ENCODE measurements at places on chromosomes 12 and 14.

DNA sequence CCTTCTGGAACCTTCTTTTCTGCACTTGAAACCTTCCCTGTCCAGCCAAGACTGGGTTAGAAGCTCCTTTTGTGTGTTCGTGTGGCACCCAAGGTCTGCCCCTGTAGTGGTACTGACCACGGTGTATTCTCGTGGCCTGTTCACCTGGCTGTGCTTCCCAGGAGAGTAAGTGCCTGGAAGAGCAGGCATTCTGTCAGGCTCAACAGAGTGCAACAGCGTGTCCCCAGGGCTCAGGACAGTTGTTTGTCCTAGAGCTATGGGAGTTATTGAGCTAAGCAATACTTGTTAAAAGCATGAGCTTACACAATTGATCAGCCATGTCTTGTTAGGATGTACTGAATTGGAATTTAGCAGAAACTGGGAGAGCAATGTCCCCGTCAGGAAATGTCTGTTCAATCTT, 12.9 kb upstream of the SLC38A2 start:
- no peak overlapping the region for H3K27ac ChIP-seq
- no peaks in the 10 kb centered on the region for H3K36me3 ChIP-seq
- no peaks in the 10 kb centered on the region for H3K27me3 ChIP-seq

DNA sequence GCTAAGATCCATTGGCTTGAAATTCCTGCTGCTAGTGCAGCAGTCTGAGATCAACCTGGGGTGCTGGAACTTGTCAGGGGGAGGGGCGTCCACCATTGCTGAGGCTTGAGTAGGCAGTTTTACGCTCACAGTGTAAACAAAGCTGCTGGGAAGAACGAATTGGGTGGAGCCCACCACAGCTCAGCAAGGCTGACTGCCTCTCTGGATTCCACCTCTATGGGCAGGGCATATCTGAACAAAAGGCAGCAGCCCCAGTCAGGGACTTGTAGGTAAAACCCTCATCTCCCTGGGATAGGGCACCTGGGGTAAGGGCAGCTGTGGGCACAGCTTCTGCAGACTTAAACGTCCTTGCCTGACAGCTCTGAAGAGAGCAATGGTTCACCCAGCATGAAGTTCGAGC, 191.7 kb downstream of the ALG10B start:
- no peak overlapping the region for H3K4me3 ChIP-seq
- H3K27me3 ChIP-seq, result no peaks in the 10 kb centered on the region
- H3K36me3 ChIP-seq, result no peaks in the 10 kb centered on the region
- no peak for DNase-seq
- H3K4me1 ChIP-seq, result no peaks in the 10 kb centered on the region

- no peaks in the 10 kb centered on the region for H3K27me3 ChIP-seq
- no peak overlapping the region for H3K27ac ChIP-seq
- no peaks in the 10 kb centered on the region for H3K36me3 ChIP-seq
- H3K4me3 ChIP-seq, result no peak overlapping the region
- peaks cover 11% of the 10 kb centered on the region for H3K4me1 ChIP-seq
Observed at GRCh38 chr14:61475316-61475715, 153.9 kb downstream of the PRKCH start.

GRCh38 chr12:101671157-101671791, 26.2 kb upstream of the CHPT1 start:
- DNase-seq, result no peak
- H3K27me3 ChIP-seq, result no peaks in the 10 kb centered on the region
- H3K36me3 ChIP-seq, result no peaks in the 10 kb centered on the region
- no peak overlapping the region for H3K4me3 ChIP-seq
- no peaks in the 10 kb centered on the region for H3K4me1 ChIP-seq

DNA sequence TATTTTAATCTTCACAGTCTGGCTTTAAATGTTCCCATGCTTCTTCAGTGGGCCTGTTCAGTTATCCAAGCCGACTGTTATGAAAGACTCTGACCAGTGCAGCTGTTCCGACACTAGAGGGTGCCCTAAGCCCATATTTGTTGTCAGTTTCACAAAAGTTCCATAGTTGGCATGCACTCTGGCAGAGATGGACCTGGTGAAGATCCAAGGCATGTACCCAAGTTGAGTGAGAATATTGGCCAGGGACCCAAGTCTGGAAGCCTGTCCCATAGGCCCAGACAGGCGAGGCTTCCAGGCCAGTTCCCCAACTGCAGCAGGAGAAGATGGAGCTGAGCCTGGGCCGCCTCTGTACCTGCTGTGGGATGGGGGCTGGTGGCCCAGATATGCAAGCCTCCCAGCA, 27.4 kb upstream of the GUCY2C start:
- no peaks in the 10 kb centered on the region for H3K4me1 ChIP-seq
- peak; percentile 71 for DNase-seq
- H3K27me3 ChIP-seq, result no peaks in the 10 kb centered on the region
- no peak overlapping the region for H3K4me3 ChIP-seq
- H3K27ac ChIP-seq, result no peak overlapping the region
- no peaks in the 10 kb centered on the region for H3K36me3 ChIP-seq

DNA sequence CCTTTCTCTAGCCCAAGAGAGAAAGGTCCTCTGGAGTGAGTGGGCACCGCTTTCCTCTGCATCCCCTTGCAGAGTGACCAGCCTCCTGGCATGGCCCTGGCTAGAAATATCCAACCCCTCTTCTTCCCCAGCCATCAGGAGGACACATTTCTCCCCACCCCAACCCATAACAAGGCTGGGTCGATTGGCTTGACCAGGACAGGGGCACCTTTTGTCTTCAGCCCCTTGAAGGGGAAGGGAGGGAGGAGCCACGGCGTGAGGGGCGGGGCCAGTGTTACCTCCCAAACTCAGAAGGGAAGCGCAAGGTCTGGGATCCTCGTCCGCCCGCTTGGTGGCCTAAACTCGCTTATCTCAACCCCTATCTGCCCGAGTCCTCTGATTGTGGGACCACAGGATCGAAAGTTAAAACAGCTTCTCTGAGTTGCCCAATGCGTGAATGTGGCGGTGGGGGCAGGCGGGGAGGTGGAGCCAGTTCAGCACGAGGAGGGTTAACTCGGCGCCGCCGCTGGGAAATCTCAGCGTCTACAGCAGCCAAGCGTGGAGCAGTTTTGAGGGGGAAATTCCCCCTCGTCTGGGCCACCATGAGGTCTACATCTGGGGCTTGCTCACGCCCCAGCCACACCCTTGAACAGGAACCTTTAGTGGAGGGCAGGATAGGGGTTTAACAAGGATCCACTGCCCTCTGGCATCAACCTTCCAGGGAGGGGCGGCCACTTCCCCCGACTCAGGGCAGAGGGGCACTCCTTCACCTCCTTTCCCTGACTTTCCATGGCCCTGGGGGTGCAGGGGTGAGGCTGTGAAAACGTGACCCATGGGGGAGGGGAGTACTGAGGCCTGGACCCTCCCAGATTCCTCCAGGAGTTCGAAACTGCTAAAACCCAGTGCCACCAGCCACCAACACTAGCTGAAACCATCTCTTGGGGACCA, 795 bp downstream of the STAT6 start:
- peaks cover 13% of the 10 kb centered on the region for H3K4me1 ChIP-seq
- no peak for DNase-seq
- H3K27me3 ChIP-seq, result peaks cover 15% of the 10 kb centered on the region

DNA sequence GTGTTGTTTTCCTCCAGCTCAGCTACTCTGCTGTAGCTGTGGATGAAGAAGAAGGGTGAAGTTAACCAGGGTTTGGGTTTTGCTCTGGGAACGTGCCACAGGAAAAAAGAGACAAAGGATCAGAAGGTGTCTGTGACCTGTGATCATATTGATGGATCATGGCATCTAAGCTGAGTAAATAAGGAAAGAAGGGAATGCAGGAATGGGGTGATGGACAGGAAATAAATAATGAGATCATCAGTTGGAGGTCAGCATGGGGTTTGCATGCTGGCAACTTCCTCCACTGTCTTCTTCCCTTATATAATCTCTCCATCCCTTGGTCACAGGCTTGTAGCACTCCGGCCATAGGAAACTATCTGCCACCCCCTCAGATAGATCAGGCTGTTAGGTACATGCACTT, 430.3 kb upstream of the PDE3A start:
- no peak overlapping the region for H3K4me3 ChIP-seq
- H3K27me3 ChIP-seq, result no peaks in the 10 kb centered on the region
- no peaks in the 10 kb centered on the region for H3K36me3 ChIP-seq
- DNase-seq, result no peak
- H3K27ac ChIP-seq, result no peak overlapping the region

DNA sequence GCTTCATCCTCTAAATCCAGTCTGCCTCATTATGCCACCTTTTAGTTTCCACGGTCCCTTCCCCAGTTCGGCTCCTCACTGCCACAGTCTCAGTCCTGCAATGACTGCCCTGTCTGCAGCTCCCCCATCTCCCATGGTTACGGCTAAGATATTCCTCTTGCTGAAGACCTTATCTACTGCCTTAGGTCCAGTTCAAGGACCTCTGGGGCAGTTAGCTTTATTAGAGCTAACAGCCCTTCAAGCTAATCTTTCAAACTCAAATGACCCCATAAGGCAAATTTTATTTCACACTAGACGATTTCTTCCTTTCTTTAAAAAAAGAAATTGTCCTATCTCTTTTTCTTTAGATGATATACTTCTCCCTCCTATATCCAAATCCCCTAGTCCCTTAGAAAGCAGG, 214.7 kb downstream of the MON2 start:
- no peak overlapping the region for H3K27ac ChIP-seq
- no peaks in the 10 kb centered on the region for H3K27me3 ChIP-seq
- H3K4me1 ChIP-seq, result no peaks in the 10 kb centered on the region

DNA sequence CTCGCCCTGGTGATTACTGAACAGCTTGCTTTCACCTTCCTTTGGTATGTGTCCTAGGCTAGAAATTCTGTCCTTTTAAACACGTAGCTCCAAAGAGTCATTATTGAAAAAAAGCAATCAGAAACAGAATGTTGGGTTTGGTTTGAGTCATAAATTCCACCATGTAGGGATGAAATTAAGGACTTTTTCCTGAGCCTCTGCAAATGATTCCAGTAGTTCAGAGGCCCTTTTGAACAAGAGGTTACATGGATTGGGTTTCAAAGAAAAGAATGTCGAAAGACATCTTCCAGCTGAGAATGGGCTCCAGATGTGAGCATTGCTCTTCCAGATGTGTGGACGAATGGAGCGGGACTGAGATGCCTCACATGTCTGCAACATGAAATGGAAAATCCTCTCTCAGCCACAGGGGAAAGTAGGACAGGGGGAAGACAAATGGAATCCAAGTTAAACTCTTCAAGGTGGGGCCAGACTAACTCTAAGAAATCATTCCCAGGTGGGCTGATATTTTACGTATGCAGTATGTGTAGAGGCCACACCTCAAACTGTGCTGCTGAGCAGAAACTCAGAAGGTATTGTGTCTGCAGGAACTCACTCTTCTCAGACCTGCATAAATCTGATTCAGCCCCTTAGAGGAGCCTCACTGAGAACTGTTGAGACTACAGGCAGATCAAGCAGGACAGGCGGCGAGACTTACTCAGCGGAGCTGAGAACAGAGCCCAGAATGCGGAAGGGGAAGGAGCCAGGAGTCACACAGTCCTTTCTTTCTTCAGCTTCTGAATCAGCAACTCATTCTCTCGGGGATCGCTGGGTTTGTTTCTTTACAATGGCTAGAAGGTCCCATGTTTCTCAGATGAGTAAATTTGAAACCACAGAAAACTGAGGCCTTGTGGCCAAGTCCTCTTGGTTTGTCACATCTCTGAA, 23.3 kb upstream of the EMP1 start:
- no peak overlapping the region for H3K27ac ChIP-seq
- H3K4me3 ChIP-seq, result no peak overlapping the region
- no peak for DNase-seq

DNA sequence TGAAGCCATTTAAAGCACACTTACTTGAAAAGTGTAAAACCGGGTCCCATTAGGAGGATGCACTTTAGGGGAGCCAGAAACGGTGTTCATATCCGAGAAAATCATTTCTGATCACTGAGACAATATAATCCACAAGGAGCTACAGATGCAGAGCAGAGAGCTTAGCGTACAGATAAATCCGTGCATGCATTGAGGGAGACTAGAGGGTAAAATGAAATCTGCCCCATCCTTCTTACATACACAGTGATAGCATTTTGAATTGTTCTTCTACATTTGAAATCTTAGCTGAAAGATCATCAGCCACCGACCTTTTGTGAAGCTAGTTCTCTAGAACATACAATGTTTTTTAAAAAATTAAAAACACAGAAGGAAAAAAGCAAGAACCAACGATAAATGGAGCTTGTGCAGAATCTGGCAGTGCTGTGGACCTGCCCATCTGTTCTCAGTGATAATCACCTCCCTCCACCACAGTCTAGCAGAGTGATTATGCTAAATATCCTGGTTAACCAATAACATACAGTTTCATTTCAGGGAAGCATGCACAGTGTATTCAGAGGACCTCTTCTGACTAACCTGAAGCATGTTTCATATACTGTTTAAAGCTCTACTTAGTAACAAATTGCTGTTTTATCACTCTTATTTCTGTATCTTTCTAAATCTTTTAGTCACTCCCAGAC, 161.1 kb downstream of the PPFIA2 start:
- no peak for DNase-seq
- no peaks in the 10 kb centered on the region for H3K27me3 ChIP-seq
- no peaks in the 10 kb centered on the region for H3K4me1 ChIP-seq
- no peak overlapping the region for H3K27ac ChIP-seq
- no peaks in the 10 kb centered on the region for H3K36me3 ChIP-seq

- peak; percentile 58 for DNase-seq
- H3K4me1 ChIP-seq, result 0 out of 2 replicates have a peak, but pooled peaks cover 2% of the 10 kb centered on the region
- no peak overlapping the region for H3K4me3 ChIP-seq
- H3K27me3 ChIP-seq, result no peaks in the 10 kb centered on the region
- H3K36me3 ChIP-seq, result no peaks in the 10 kb centered on the region
- H3K27ac ChIP-seq, result no peak overlapping the region
Observed at GRCh38 chr14:52961060-52961639, 10.3 kb upstream of the FERMT2 start.

GRCh38 chr12:63319386-63319785, 168.4 kb upstream of the AVPR1A start:
- H3K4me1 ChIP-seq, result no peaks in the 10 kb centered on the region
- no peaks in the 10 kb centered on the region for H3K36me3 ChIP-seq
- H3K27ac ChIP-seq, result no peak overlapping the region

DNA sequence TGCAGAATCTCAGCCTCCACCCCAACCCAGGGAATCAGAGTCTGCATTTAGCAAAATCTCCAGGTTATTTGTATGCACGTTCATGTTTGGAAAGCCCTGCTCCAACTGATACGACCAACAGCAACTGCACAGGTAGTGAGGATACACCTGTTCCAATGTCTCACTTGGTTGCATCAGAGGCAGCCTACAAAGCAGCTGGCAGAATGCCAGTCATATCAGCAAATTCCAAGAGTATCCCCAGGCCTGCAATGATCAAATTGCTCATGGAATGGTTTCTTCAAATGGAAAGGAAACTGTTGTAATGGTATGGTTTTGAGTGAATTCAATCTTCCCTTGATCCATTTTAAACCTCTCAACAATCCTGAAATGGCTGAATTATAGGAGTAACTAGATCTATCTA, 75.4 kb downstream of the GRIP1 start:
- DNase-seq, result peak; percentile 73
- H3K4me3 ChIP-seq, result peak overlapping the region; percentile 14
- peaks cover 28% of the 10 kb centered on the region for H3K4me1 ChIP-seq
- no peaks in the 10 kb centered on the region for H3K27me3 ChIP-seq

DNA sequence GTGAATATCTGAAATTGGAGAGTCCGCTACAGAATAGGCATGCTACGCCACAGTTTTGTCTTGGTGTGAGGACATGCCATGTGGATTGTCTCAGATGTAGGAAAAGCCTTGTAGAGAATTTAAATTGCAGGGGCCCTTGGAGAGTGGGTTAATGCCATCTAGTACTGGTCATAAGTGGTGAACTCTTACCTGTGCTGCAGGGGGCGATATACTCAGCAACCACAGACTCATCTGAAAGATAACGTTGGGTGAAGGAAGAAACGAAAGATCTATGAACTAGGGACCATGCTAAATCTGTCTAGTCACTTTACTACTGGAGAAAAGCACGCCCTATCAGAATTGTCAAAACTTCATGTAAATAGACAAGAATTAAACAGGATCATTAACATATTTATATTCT, 33.7 kb upstream of the A2M start:
- H3K4me1 ChIP-seq, result no peaks in the 10 kb centered on the region
- DNase-seq, result no peak
- no peak overlapping the region for H3K4me3 ChIP-seq
- no peaks in the 10 kb centered on the region for H3K36me3 ChIP-seq
- H3K27me3 ChIP-seq, result no peaks in the 10 kb centered on the region
- no peak overlapping the region for H3K27ac ChIP-seq
